ENCODE measurements at places on chromosomes 4 and X.

- DNase-seq, result no peak
Measured at GRCh38 chr4:30837131-30837539, 117.0 kb downstream of the PCDH7 start.

- peak; percentile 34 for DNase-seq
Measured at GRCh38 chr4:109472343-109472761, 38.7 kb downstream of the SEC24B start.

GRCh38 chr4:17236686-17237085 lies 275.2 kb downstream of the QDPR start:
- DNase-seq, result no peak

GRCh38 chr4:187552781-187553180 lies 442.8 kb upstream of the ZFP42 start:
- DNase-seq, result no peak

DNA sequence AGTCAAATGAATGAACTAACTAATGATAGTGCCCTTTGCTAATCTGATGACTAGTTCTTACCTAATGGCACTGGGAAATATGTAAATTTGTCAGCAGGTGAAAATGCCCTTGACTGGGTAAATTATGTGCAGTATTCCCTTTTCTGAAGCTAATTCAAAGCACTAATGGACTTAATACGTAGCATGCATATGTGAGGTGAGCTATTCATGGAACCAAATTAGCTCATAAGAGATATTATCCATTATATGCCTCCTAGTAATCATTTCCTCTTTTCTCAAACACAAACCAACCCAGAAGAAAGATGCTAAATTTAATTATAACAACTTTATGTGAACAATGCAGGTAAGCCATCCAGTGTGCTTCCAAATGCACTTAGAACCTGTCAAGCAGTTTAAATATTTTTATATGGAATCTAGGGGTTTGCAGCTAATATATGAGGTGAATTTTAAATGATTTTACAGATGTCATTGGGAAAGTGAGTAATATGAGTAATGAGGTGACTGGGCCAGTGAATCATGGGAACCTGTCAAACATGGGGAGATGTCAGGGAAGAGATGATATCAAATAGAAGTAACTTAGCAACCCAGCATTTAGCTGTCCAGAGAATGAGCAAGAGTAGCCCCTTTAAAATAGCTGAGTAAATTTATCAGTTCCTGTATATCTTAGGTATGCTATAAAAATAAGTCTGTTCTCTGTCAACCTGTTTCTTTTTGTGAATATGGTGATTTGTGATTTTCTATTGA lies 315.0 kb downstream of the AFF2 start:
- no peak for DNase-seq

DNA sequence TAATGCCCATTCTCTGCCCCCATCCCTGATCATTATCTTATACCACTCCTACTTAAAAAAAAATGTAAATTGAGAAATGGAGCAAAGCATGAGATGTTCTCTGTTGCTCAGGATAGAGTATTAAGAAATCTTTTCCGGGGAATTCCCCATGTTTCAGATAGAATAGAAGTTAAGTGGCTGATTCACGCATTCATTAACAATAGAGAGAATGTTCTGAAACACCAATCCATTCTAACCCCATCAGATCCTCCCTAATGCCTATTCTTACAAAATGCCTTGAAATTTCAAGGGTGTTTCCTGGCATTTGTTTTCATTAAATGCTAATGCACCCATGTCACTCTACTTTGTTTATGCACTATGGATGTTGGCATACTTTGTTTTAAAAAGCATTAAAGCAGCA lies 101.1 kb downstream of the AREG start:
- no peak for DNase-seq

GRCh38 chrX:119573840-119574393 lies 446 bp upstream of the UBE2A start:
- peak; percentile 23 for DNase-seq

DNA sequence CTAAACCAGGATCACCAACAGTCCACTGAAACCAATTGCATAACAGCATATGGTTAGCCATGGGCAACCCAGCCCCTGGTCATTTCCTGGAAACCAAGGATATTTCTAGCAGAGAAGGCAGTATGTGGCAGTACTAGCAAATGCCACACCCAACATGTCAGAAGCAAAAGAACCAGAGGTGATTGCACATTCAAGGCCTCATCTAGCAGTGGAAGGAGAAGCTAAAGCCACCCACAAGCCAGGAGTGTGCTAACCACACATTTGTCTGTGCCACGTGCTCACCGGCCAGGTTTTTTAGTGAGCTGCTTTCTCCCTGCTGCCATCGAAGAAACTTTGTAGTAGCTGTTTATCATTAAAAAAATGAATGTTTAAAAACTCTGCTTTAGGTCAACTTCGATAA lies 42.0 kb downstream of the TEC start:
- DNase-seq, result peak; percentile 4

GRCh38 chr4:3037957-3038461 lies 36.3 kb downstream of the HTT-AS start:
- DNase-seq, result peak; percentile 30

GRCh38 chr4:26319949-26320537 lies 771 bp upstream of the RBPJ start:
- peak; percentile 61 for DNase-seq

DNA sequence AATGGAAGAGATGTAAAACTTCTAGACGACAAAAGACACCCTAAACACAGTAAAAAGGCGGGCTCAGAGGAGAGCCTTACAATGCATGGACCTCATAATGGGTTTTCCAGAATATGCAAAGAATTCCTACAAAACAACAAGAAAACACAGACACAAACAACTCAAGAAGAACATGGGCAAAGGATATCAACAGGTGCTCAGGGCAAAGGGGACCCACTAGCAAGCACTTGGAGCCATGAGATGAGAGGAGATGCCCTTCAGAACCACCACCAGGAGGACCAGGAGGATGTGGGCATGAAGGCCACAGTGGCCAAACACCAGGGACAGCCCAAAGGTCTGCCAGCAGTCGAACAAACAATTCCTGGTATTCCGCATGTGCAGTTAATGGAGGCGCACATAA lies 17.2 kb downstream of the PDZD4 start:
- DNase-seq, result no peak

GRCh38 chrX:107721318-107721717 lies 54.3 kb downstream of the TSC22D3 start:
- DNase-seq, result no peak

DNA sequence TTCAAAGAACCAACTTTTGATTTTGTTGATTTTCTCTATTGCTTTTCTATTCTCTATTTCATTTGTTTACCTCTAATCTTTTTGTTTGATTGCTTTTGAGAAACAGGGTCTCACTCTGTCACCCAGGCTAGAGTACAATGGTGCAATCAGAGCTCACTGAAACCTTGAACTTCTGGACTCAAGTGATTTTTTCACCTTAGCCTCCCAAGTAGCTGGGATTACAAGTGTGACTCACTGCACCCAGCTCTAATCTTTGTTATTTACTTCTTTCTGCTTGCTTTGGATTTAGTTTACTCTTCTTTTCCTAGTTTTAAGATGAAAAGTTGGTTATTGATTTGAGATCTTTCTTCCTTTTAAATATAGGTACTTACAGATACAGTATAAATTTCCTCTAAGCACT lies 26.2 kb downstream of the RAB9B start:
- no peak for DNase-seq

- no peak for DNase-seq
Measured at GRCh38 chrX:46953597-46953996, 41.4 kb downstream of the JADE3 start.

GRCh38 chr4:157265281-157265680 lies 44.8 kb downstream of the GRIA2 start:
- no peak for DNase-seq

GRCh38 chr4:25687773-25688172 lies 32.1 kb downstream of the SLC34A2 start:
- no peak for DNase-seq
